ENCODE measurements at places on chromosomes 7 and 10. TPM values are rescaled to one million over a fixed set of nuclear protein-coding genes. Genes with fewer than 3 reads are reported as not detected.

Gene MYOF
- total RNA-seq, result 1.8 TPM

Gene FZD1
- total RNA-seq, result 0.68 TPM

Gene NODAL
- not detected for total RNA-seq

Gene OR6B1
- not detected for total RNA-seq

Gene CACNB2
- not detected for total RNA-seq

Measured in T-helper 1 cell treated with Interleukin-12 subunit alpha and Interleukin-12 subunit beta and Interleukin-4 antibody, amounts not matched to agents 30 ng/mL and 1 ng/mL, for 36 hours (primary cell).